GM06990 (cell line): ENCODE measurements at places on chromosomes 5 and 9.

- no peak for DNase-seq
Measured at GRCh38 chr5:74067748-74068541, 441.9 kb downstream of the ARHGEF28 start.

GRCh38 chr5:131377785-131378325 lies 114.0 kb downstream of the CDC42SE2 start:
- no peak for DNase-seq

GRCh38 chr5:58299256-58299655 lies 160.6 kb downstream of the PLK2 start:
- no peak for DNase-seq

GRCh38 chr5:109946610-109947009 lies 256.9 kb downstream of the MAN2A1 start:
- no peak for DNase-seq
